Urinary bladder (tissue), 4 donors: ENCODE measurements at places on chromosomes 16 and 17.

- DNase-seq = no peak
Measured at GRCh38 chr16:84927621-84928591, 83.4 kb downstream of the ZDHHC7 start.

DNA sequence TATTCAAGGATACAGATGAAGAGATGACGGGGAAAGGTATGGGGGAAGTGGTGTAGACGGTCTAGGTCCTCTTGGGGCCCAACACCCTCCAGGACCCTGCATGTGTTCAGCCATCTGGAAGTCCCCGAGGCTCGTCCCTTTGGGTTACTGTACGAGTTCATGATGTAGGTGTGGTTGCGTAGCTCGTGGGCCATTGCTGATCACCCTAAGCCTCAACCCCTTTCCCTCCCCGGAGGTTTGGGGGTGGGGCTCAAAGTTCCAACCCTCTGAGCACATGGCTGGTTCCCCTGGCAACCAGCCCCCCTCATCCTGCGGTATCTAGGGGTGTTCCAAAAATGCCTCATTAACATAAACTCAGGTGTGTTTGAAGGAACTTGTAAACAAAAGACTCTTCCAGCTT is 98.8 kb upstream of the METRNL start:
- DNase-seq = no peak

- no peak for DNase-seq
Measured at GRCh38 chr17:57518587-57519581, 226.2 kb downstream of the CCDC182 start.

- no peak for DNase-seq
Measured at GRCh38 chr17:19411631-19412030, 599 bp downstream of the RNF112 start.

DNA sequence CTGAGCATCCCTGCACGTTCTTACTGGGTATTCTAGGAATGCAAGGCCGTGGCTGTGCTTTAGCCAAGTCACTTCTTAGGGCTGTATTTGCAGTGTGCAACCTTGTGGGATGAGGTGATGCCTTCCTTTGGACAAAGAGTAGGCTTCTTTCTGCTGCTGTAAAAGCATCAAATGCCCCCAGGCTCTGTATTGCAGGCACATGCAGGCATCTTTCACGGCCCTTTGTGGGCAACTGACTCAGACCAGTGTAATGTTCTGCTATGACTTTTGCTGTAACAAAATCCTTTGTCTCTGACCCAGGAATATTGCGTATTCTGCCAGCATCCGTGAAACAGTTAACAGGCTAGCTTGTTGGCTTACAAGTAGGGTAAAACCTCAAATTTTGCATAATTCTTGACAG is 30.9 kb upstream of the GCSH start:
- no peak for DNase-seq

DNA sequence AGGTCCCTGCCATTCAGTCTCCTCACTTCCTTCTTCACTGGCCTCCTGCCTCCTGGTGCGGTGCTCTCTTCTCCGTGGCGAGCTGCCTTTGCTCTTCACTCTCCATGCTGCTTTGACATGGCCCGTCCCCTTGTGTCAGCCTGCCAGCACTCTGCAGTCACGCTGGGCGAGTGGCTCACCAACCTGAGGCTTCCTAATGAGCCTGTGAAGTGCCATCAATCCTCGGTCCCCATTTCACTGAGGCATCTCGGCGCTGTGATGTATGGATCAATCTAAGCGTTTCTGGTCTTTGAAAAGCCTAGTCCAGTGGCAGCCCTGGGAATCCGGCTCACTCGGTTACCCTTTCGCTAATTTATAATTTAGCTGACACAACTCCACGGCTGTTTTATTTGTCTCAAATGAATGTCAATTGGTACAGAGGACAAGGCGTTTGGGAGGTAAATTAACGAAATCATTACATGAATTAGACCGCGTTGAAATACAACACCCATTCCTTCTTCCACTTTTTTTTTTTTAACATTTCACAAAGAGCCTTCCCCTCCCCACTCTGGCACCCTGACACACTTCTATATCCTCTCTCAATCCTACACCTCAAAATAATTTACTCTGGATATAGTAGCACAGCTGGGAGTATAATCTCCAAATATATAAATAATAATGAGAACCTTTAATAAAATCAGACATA is 610.7 kb downstream of the TMEM114 start:
- no peak for DNase-seq

- no peak for DNase-seq
Measured at GRCh38 chr17:81685108-81685507, 1.3 kb downstream of the HGS start.
